ENCODE measurements at places on chromosomes 16 and 17.

DNA sequence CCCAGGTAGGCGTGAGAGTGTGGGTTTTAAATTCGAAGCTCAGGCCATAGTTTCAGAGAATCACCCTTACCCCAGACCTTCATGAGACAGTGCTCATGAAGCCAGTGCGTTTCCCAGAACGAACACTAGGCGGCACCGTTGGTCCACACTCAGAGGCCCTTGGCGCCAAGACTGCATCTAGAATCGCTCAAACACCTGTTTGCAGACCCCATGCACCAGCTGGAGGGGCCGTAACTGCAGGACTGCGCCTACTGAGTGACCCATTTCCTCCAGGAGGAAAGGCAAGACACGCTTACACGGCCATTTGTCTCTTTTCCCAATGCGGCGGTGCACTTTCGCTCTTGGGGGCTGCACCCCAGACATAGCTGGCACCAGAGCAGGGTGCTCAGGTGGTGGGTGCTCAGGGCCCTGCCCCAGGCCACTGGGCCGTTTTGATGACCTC lies 34.0 kb downstream of the ADGRG5 start:
- peak; percentile 44 for DNase-seq

GRCh38 chr17:77312786-77313599 lies 172.2 kb downstream of the SEC14L1 start:
- DNase-seq: no peak

DNA sequence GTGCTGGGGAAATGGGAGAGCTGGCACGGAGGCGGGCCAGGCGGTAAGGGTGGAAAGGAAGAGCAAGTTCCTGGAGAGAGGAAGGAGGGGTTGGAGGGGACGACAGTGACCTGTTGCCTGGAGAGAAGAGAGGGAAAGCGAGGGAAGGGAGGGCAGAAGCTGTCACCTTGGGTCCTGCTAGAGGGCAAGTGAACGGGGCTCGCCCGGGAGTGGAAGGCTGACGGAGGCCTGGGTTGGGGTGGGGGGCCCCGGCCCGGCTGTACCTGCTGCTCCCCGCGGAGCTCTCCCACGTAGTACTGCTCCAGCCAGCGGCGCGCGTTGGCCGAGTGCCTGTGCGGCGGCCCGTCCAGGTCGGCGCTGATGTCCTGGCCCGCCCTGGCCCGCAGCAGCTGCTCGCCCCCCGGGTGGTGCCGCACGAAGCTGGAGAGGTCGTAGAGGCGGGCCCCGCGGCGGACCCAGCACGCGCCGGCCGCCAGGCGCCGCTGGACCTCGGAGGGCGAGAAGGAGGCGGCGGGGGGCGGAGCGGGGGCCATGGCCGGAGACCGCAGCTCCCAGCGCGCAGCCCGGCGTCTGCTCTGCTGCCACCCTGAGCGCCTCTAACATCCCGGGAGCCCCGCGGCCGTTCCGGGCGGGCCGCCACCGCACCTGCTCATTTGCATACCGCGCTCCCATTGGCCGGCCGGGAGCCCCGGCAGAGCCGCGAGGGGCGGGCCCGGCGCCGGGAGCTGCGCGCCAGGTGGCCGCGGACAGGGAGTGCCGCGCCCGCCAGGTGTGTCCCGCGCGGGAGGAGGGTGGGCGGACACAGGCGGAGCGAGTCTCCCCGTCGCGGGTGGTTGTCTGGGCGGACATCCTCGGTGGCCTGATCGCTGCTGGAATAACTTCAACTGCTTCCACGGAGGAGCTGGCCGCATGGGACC lies at the start of gene FA2H:
FA2H (minus strand) TSS at position 598 of the 917 bp plus-strand sequence; CDS start at position 533, 65 bp downstream.
- peak; percentile 10 for DNase-seq

DNA sequence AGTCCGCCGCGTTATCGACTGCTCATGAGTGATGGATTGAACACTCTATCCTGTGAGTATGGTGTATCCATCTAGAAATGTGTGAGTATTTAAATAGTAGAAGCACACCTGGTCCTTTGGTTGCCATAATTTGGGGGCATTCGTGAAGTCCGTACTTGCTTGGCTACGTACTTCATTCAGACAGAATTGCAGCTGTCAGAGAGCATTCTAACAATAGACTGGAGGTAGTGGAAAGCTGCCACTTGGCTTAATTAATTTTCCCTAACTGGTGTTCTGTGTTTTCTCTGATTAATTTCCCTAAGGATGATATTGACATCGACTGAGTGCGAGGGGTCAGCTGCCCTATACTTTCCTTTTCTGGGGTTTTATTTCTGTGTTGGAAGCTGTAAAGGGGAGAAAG lies 14.1 kb downstream of the RPA1 start:
- no peak for DNase-seq

DNA sequence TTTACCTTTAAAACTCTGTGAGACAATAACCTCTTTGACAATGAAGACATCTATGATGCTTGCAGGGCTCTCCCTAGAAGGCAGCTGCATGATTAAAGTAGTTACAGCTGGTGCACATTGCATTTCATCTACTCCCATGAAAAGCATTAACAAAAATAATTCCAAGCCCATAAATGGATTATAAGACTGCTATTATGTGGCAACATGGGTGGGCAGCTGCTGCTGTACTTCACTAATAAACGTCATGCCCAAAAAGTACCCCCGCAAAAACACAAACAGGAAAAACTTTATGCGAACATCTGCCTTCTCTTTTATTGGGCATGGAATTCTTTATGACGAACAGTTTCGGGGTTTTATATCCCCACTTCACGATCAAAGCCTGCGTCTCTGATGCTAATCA lies 224.9 kb downstream of the CA10 start:
- DNase-seq: no peak

DNA sequence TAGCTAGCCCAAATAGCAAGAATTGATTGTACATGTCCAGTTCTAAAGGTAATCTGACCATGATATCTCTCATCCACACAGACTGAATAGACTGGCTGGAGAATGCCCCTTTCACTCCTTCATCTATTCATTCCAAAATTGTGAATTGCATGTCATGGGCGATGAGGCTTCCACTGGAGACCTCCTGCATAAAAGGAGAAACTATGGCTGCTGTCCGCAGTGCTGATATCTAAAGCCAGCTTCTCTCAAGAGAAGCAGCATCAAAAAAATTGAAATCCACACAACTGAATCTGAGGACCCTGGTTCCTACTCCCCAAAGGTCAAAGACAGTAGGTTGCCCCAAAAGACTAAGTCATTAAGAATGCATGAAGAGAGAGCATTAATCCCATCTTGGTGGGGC lies 7.9 kb upstream of the SCNN1G start:
- DNase-seq: no peak

DNA sequence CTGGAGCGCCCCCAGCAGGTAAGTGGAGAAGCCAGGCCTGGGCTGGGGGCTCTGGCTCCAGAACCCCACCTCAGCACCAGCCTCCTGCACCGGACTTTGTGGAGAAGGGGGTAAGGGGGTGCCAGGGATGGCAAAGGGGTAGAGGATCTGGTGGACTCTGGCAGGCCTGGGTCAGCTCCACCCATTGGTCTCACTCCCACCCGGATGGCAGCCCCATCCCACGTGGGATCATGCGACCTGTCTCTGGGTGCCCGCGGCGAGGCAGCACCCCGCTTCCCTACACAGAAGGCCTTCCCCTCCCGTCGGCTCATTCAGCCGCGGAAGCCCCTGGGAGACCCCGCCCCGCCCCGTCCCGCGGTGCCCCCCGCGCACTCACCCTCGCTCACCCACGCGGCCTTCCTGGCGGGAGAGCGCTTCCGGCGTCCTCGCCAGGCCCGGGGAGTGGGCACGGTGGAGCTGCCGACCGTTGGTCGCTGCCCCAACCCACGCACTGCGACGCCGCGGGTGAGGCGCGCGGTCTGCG lies 498 bp upstream of the PLEKHG4 start:
- DNase-seq: peak; percentile 27

DNA sequence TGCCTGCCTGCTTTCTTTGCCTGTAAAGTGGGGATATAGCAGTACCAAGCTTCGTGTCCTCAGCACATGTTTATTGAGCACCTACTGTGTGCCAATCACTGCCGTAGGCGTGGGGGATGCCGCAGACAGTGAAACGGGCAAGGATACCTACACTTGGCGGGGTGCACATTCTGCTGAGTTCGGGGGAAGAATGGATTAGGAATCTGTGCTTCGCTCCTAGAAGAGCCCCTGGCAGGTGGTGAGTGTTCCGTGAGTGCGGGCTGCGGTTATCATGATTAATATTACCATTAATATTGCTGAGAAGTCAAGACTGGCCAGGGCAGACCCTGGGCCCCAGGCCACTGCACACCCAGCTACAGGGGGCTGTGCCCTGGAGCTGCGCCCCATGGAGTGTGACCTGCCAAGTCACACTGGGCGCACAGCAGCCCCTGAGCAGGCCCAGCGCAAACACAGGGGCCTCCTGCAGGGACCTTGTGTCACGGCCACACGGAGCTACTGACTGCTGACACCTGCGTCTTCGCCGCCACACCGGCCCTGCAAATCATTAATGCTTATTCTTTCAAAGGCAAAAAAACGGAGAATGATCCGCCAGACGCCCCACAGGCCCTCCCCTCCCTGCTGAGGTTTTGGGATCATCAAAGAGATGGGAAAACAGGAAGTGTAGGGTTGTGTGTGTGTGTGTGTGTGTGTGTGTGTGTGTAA lies 213.4 kb upstream of the GSE1 start:
- no peak for DNase-seq

DNA sequence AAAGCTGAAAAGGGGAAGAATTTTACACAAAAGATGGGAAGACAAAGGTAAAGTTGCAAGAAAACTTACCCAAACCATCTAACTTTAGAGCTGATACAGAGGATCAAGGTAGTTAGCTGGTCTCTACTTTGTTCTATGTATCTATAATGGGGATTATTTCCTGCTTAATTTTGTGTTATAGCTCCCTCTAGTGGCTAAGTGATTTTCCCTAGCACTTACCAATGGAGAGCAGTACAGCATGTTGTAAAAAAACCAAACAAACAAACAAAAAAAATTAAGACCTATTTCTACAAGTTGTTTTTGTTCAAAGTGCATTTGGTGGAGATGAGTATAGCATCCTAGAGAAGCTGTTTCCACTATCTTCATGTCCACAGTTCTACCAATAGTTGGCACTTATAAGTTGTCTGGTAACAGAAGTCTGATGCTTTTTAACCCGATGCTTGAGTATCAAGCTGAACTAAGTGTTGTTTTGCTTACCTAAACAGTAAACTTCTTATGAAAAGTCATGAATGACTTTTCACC lies 7.5 kb downstream of the SRSF1 start:
- peak; percentile 91 for DNase-seq

GRCh38 chr17:39193346-39193745 lies 4.1 kb downstream of the CACNB1 start:
- DNase-seq: no peak

GRCh38 chr16:12447556-12447955 lies 356.1 kb downstream of the CPPED1 start:
- DNase-seq: no peak

- DNase-seq: no peak
Measured at GRCh38 chr16:6153901-6154300, 1056.3 kb upstream of the EEF2KMT start.

- DNase-seq: no peak
Measured at GRCh38 chr16:21169249-21169981, 10.9 kb downstream of the LDAF1 start.

GRCh38 chr16:3904875-3905274 lies 24.4 kb upstream of the CREBBP start:
- no peak for DNase-seq

GRCh38 chr17:66175892-66176291 lies 16.0 kb downstream of the CEP112 start:
- no peak for DNase-seq

GRCh38 chr17:29574732-29575510 lies 6.4 kb downstream of the TP53I13 start:
- no peak for DNase-seq

DNA sequence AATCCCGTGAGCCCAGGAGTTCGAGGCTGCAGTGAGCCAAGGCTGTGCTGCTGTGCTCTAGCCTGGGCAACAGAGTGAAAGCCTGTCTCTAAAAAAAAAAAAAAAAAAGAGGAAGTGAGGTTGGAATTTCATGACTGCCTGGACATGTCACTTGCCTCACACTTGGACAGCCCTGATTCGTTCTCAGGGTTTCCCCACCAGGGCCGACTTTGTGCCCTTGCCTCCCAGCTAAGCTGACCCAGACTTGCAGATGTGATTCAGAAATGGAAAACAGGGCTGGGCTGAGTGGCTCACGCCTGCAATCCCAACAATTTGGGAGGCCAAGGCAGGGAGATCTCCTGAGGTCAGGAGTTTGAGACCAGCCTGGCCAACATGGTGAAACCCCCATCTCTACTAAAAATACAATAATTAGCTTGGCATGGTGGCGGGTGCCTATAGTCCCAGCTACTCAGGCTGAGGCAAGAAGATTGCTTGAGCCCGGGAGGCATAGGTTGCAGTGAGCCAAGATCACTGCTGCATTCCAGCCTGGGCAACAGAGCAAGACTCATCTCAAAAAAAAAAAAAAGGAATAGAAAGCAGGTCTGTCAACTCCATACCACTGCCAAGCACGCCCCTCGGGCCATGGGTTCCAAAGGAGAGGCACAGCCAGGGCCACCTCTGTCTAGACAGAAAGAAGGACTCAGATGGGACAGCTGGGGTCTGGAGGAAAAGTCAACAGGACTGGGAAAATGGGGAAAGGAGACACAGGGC lies 46.9 kb downstream of the SOCS1 start:
- peak; percentile 73 for DNase-seq

DNA sequence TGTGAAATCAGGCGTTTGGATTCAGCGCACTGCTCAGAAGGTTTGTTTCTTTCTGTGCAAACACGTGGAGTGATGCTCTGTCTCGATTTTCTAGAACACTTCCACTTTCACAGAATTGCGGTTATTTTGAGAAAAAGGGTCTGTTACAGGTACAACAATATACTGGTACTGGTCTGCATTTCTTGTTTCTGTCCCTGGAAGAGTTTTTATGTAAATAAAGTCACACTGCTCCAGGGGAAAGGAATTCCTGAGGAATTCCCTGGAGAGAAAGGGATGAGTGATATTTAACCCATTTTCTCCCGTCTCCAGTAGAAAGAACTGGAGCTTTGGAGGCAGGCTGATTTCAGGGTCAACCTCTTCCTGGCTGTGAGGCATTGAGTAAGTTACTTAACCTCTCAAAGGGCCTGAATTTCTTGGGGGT lies 16.2 kb upstream of the RMI2 start:
- no peak for DNase-seq

DNA sequence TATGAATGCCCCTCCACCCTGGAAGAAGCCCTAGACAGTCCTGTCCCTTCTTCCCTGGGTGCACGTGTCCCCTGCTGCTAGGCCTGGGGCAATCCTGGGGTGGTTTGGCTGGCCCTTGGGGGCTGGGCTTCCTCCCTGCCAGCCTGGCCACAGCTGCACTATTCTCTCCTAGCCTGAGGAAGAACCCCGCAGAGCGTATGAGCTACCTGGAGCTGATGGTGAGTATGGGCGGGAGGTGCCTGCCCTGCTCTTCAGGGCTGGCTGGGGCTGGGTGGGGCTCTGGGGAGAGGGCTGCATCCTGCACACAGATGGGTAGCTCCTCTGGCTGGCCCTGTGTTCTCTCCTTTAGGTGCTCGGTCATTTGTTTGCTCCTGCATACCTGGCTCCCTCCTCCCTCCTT lies 28.8 kb downstream of the MAP2K3 start:
- DNase-seq: no peak

DNA sequence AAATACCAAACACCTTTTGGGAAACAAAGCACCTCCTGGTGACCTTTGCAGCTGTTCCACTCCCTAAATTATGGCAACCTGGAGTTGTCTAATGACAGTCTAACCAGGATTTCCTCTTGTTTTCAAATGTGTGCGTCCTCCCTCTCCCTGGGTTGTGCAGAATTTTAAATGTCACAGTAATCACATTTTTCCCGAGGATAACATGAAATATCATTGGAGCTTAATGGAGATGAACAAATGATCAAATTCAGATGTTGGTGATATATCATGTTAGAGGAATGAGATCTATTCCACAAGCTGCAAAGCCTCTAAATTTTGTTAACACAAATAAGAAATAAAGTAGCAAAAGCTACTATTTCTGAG lies 86.9 kb upstream of the HLF start:
- no peak for DNase-seq

GRCh38 chr17:29238133-29238850 lies 8.4 kb upstream of the CRYBA1 start:
- peak; percentile 47 for DNase-seq
